ENCODE measurements at places on chromosomes 7 and 10. TPM values are rescaled to one million over a fixed set of nuclear protein-coding genes. Genes with fewer than 3 reads are reported as not detected.

SDK1 gene
- total RNA-seq, result 0.43 TPM

ERVW-1 gene
- not detected for total RNA-seq

OR9A2 gene
- not detected for total RNA-seq

MSS51 gene
- 1.3 TPM for total RNA-seq

ZNF736 gene
- 7.4 TPM for total RNA-seq

DNA sequence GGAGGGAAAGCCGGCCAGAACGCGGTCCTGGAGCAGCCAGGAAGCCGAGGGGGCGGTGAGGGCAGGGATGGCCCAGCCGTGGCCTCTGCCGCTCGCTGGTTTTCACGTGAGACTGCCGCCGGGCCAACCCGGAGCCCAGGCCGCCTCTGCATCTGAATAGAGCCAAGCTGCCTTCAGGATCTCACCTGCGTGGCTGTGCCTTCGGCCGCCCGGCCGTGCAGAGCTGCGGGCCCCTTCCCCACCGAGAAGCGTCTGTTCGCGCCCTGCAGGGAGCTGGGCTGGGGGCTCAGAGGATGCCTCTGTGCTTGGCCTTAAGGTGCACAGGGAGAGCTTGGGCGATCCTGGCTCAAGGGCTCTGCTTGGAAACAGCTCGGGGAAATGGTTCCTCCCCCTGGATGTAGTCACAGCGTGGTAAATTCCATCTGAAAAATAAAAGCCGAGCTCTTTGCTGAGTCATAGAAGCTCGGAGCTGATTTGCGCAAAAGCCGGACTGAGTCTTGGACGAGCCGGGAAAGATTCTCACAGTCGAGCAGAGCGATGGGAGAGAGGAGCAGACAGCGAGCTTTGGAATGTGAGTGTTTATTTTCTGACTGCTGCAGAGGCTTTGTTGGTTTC, at the start of gene JAKMIP3:
Gene JAKMIP3 (plus strand): TSS at position 456 of the 615 bp plus-strand sequence. CDS start 38,863 bp downstream, outside the sequence.
- DNase-seq, result peak; percentile 97

GRCh38 chr7:73539709-73540108, 17.6 kb upstream of the BAZ1B start:
- no peak for DNase-seq

DNA sequence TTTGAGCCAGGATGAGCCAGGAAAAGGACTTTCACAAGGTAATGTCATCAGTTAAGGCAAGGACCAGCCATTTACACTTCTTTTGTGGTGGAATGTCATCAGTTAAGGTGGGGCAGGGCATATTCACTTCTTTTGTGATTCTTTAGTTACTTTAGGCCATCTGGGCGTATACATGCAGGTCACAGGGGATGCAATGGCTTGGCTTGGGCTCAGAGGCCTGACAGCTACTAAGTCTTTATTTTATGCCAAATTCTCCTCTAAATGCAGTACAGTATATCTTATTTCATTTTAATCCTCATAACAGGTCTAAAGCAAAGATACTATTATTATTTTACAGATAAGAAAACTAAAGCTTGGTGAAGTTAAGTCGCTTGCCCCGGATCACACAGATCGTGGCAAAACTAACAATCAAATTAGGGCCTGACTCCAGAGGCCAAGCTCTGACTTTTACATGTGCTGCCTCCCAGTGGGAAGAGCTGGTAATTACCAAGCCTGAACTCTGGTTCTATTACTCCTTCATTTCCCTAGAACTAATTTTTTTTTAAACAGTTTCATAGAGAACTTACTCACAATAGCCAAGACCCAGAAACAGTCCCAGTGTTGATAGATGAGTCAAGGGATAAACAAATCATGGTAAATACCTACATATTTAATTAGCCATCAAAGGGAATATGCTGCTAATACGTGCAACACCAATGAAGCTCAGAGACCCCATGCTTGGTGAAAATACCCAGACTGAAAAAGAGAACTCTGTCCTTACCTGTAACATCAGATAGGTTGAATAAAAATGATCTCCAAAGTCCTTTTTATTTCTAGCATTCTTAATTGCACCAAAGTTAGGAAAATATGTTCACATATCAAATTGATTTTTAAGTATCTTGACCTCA, 35.4 kb downstream of the C7orf25 start:
- DNase-seq, result peak; percentile 60

DNA sequence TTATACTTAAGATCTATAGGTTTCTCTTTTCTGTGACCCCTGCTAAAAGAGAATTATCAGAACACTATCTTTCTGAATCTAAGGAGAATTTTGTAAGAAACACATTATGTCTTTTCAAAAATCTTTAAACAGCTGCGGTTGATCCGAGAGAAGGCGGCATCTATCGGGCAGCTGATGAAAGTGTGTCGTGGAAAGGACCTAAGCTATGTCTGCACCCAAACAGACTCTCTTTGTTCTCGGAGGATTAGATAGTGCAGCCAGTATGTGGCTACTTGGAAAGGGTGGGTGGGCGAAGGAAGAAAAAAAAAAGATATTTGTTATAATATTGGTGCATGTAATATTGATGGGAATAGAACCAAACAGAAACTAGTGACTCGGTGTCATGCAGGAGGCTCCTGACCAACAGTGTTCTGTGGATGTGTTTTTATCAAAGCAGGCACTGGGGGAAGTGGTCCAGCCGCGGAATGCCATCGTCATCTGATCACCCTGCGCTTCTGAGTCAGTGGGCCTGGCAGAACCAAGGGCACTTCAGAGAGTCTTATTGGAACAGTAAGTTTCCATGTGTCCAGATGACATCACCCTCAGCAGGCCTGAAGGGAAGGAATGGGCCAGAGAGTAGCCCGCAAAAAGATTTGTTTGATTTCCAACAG, 509.7 kb upstream of the AKR1E2 start:
- DNase-seq, result peak; percentile 62

DNA sequence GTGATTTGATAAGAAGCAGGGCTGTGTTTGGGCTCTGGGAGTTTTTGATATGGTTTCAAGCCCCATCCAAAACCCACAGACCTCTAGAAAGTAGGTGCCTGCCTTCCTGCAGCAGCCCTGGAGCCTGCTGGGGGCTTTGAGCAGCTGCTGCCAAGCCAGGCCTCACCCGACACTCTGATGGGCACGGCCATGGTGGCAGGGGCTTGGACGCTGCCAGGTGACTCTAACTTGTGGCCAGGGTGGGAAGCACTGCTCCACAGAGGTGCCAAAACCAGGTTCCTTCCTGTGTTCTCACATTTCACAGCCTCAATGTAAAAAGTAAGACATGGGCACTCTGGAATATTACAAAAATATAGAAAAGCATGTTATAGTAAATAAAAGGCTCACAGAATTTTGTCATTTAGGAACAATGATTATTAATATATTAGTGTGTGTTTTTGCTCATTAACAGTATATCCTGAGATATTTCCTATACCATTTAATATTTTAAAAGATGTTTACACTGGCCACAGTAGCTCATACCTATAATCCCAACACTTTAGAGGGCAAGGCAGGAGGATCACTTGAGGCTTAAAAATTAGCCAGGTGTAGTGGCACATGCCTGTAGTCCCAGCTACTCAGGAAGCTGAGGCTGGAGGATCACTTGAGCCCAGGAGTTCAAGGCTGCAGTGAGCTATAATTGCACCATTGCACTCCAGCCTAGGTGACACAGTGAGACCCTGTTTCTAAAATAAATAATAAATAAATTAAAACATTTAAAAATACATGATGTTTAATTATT, 95.1 kb downstream of the EGFR start:
- no peak for DNase-seq

DNA sequence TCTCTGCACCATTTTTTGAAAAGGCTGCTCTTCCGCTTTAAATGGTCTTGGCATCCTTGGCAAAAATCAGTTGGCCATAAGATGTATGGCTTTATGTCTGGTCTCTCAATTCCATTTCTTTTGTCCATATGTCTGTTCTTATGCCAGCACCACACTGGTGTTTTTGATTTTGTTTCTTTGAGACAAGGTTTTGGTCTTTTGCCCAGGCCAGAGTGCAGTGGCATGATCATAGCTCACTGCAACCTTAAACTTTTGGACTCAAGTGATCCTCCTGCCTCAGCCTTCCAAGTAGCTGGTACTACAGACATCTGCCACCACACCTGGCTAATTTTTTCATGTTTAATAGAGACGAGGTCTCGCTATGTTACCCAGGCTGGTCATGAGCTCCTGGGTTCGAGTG, 48.5 kb downstream of the ANLN start:
- DNase-seq, result no peak

- no peak for DNase-seq
These were observed 2.9 kb downstream of the IGF2BP3 start for GRCh38 chr7:23467291-23467805.

- DNase-seq, result no peak
These were observed 11.2 kb upstream of the AKAP9 start for GRCh38 chr7:91929463-91929862.

- DNase-seq, result no peak
These were observed 20.6 kb upstream of the NKX6-2 start for GRCh38 chr10:132806561-132807003.

DNA sequence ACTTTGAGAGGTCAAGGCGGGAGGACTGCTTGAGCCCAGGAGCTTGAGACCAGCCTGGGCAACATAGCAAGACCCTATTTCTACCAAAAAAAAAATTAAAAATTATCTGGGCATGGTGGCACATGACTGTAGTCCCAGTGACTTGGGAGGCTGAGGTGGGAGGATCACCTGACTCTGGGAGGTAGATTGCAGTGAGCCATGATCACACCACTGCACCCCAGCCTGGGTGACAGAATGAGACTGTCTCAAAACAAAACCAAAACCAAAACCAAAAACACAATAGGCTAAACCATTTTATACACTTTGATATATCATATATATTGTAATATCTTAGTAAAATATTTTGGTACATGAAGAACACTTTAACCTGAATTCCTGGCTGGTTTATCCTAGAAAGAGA, 101.6 kb downstream of the RAPGEF5 start:
- no peak for DNase-seq

DNA sequence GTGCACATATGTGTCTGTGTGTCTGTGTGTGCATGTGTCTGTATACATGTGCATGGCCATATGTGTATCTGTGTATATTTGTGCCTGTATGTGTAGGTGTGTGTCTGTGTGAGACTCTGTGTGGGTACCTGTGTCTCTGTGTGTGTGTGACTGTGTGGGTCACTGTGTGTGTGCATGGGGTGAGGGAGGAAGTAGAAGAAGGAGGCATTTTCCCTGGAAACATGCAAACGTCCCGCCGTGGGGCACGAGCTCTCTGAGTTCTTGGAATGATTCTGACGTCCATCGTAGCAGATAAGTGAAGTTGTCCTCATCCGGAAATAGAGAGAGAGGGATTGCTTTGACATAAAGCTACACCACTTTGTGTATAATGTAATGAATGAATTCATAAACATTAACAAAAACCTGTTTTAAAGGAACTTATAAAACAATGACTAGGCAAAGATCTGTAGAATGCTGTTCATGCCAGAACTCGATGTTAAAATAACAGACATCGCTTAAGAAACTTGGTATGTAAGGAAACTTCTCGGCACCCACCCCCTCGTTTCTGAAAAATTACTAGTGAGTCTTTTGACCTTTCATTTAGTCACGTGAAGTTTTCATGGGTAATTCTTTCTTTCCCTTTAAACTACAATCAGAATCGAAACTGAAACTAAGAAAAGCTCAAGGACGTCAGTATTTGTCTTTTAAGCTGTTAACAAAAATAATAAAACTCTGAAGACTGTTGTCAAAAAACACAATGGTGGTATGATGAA, 43.6 kb upstream of the KLF6 start:
- peak; percentile 87 for DNase-seq

GRCh38 chr10:77431980-77432797, 205.4 kb downstream of the KCNMA1 start:
- no peak for DNase-seq

DNA sequence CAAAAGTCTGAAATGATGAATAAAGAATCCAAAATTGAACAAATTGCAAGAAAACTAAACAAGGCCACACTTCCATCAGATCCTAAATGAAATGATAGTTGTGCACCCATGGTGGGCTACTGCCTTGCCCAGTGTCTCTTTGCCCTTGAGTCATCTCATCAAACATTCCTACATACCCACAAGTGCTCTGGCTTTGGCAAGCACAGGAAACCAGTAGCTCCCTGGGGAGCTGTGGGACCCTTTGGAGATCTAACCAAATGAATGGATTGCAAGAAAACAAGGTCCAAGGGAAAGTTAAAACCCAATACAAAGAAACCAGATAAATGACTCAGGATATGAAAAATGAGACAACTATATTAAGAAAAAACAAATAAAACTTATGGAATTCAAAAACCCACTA, 129.8 kb upstream of the TMEM229A start:
- no peak for DNase-seq

DNA sequence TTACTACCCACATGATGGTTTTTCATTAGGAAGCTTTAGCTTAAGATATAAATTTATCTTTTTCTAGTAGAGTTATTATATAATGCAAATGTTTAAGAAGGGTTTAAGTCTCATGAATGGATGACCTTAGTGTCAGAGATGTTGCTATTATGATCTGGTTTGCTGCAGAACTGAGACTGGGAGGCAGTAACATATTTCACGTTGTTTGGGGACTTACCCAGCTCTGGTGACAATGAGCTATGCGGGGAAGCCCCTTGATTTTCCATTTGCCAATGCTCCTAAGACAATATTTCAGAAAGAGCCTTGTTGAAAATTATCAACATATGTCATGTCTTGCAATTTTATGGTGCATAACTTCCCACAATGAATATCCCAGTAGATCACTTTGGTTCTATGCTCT, 754.6 kb downstream of the REEP3 start:
- no peak for DNase-seq

DNA sequence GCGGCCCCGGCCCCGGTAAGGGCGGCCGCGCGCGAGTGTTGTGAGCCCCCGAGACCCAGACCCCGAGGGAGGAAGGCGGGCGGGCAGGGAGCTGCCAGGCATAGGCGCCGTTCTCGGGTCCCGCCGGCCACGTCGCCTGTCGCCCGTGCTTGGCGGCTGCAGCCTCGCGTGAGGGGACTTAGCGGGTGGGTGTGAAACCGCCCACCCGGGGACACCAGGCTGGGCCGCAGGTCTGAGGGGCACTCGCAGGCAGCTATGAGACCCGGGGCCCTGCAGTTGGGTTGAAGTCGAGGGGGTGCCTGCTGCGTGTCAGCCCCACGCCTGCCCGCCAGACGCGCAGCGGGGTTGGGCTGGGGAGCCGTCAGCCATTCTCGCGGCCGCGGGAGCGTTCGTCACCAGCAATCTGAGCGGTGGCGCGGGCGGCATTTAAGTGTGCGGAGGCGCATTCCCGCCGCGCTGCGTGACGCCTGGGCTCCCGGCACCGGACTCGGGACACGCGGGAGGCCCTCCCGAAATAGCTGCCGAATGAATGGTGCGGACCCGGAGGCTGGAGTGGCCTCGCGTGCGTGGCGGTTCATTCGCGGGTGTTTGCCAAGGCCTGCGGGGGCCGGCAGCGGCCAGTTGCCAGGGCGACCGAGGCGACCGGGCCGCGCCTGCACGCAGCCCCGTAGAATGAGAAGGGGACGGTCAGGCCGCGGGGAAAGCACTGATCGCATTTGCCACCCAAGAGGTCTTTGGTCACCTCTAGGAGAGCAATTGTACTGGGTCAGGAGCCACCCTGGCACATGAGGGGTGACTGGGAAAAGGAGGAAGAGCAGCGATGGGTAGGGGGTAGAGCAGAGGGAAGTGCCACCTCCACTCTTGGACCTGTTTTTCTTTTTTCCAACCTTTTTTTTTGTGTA, 750 bp downstream of the ZNF398 start:
- peak; percentile 69 for DNase-seq
